LHCN-M2 (cell line): ENCODE measurements at places on chromosomes 16 and 17. TPM values are rescaled to one million over a fixed set of nuclear protein-coding genes. Genes with fewer than 3 reads are reported as not detected.

The KRT27 gene
- not detected in 2 replicates for total RNA-seq

The C17orf100 gene
- total RNA-seq, result 0.45 and 0.92 TPM in 2 replicates

The TNK1 gene
- total RNA-seq, result 0.06 TPM in 1 of 2 replicates, not detected in the other

The KRT39 gene
- total RNA-seq, result not detected in 2 replicates
